ENCODE measurements at places on chromosomes 7 and 10. TPM values are rescaled to one million over a fixed set of nuclear protein-coding genes. Genes with fewer than 3 reads are reported as not detected.

- peak; percentile 62 for DNase-seq
Observed at GRCh38 chr10:102426803-102427287, 5.5 kb downstream of the CUEDC2 start.

GRCh38 chr7:15305002-15305600 is 256.7 kb downstream of the AGMO start:
- DNase-seq, result peak; percentile 23

DNA sequence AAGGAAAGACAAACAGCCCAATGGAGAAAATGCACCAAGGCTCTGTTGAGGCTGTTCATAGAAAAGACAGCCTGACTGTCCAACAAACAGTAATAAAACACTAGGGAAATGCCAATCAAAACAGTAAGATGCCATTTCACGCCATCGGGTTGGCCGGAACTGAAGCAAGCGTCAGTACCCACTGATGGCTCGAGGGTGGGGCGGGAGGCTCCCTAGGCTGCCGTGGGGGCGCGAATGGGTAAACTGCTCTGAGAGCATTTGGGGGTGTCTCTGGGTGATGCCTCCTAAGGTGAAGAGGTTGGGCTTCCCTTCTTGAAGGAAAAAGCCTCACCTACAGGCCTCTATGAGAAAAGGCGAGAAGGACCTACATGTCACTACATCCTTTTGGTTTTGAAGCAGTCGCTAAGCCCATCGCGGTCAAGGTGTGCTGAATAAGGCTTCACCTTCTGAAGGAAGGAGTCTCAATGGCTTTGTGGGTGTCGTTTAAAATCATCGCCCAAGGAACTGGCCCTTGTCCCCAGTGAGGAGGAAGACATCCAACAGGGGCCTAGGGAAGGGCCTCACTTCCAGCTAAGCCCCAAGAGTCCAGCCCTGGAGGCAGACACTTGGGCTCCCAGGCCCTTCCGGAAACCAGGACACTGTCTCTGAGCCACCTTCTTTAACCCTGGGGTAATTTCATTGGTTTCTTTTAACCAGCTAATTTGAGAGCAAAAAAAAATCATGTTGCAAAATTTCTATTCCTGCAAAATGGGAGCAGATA is 98.5 kb upstream of the PPP2R2D start:
- DNase-seq, result no peak

GRCh38 chr7:49852619-49853462 is 79.4 kb downstream of the VWC2 start:
- DNase-seq, result peak; percentile 24

DNA sequence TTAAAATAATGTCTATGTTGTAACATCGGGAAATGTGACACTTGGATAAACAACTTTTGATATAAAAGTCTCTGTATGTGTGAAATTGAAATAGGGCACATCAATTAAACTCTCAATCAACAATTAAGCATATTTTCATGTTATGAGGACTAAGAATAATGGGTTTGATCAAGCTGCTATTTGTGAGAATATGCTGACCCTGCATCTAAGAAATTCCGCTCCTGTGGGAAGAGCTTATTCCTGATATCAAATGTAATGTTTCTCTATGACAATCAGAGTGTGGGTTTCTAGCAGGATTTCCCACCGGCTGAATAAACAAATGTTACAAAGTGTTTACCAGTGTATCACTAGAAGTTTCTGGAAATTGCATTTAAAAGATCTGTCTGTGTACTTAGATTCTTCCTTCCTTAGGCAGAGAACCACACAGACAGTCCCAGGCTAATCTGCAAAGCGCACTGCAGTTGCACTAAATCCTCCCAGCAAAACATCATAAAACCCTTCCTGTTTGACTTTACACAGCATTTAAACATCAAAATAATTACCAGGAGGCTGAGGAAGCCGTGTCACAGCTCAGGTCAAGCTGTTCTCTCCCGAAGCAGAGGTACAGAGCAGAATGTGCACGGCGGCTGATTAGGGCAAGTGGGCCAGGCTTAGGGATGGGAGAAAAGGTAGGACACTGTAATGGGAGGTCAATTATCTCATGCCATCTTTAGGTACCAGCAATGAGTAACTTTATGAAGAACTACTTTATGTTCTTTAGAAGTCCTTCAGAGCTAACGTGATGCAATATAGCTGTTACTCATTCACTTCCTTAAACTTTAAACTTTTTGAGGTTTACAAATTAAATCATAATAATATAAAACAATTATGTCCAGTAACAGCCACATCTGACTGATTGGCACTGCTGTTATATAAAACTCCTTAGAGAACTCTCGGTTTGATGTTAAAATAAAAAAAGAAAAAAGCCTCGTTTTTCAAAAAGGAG is 109.1 kb upstream of the CTTNBP2 start:
- DNase-seq, result no peak

GRCh38 chr10:55519264-55519663 is 718.2 kb upstream of the PCDH15 start:
- DNase-seq, result no peak

GRCh38 chr7:33869176-33869575 is 36.2 kb upstream of the BMPER start:
- DNase-seq, result no peak

- no peak for DNase-seq
Observed at GRCh38 chr10:79436066-79436849, 9.2 kb downstream of the ZCCHC24 start.

- peak; percentile 35 for DNase-seq
Observed at GRCh38 chr7:151423226-151423625, 13.4 kb upstream of the WDR86 start.

- DNase-seq, result no peak
Observed at GRCh38 chr10:26727005-26727404, 29.5 kb downstream of the PDSS1 start.

GRCh38 chr10:37638569-37638968 is 218.8 kb downstream of the ZNF248 start:
- no peak for DNase-seq

DNA sequence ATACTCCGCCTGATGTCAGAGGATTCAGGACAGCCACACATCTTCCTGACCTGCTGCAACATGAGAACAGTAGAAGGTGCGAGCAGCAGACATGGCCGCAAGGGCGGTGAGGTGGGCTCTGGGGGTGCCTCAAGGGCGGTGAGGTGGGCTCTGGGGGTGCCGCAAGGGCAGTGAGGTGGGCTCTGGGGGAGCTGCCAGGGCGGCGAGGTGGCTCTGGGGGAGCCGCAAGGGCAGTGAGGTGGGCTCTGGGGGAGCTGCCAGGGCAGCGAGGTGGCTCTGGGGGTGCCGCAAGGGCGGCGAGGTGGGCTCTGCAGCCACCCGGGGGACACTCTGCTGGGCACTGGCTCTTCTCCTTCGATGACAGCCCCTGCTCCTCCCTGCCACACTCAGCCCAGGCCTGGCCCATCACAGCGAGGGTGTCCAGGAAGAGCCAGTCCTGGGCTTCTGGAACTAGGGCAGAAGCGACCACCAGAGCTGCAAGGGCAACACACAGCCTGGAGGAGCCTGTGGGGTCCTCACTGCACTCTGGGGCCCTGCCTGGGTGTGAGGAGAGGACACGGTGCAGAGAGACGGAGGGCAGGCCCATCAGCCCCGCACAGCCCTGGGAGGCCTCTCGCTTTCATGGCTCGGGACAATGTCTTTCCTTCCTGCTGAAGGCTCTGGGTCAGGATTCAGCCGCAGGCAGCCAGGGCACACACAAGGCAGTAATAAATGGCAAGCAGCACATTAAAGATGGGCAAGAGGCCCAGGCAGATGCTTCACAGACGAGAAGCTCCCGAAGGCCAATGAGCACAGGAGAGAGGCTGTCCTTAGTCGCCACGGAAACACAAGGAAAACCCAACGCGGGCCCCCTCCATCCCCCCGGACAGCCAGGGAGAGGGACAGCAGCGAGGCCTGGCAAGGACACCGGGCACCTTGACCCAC is 42.5 kb downstream of the STK32C start:
- DNase-seq, result peak; percentile 48

GRCh38 chr7:47682874-47683273 is 101.0 kb upstream of the TNS3 start:
- no peak for DNase-seq

DNA sequence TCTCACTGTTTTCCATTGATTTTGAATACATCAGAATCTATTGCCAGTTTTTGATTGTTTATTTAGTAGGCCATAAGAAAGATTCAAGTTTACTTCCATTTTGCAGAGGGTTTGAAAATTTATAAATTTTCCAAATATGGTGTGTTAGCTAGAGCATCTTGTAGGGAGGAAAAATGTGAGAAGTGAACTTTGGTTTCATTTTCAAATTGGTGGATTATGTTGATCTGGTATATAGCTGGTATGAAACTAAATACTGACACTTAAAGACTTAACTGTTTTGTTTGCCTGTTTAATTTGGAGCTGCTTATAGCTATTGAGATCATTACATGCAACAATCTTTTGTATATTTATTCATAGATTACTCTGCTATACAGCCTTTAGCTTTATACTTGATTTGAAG is 108.1 kb downstream of the ADAM22 start:
- no peak for DNase-seq

DNA sequence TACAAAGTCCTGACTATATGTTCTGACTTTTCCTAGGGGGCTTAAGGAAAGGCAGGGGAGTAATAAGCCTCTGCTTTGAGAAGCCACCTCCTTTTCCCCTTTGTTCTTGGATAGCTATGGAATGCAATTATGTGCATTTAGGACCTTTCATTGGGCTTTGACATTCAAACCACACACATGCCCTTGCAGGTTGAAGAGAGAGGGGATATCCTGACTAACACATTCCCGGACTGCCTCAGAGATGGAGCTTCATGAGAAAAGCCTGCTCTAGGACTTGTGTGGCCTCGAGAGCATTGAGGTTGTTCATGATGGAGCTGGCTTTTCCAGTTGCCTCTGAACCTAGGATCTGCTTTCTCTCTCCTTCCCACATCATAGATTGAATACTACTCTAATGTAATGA is 694.5 kb downstream of the LRMDA start:
- DNase-seq, result peak; percentile 29

DNA sequence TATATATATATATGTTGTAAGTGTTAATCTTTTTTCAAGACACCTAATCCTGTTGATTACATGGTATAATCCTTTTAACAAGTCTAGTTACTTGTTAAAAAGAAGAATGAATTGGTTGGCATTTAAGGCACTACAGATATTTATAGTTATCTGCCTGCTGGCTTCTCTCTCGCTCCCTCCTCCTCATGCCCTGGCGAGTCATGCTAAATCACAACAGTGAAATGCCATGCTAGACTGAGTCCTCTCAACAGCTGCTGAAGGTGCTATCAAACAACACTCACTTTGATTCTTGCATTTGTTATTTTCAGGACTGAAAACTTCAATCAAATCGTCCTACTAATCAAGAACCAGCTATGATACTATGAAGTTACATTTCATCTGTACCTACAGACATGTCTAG is 15.4 kb downstream of the NRAP start:
- DNase-seq, result peak; percentile 2

DNA sequence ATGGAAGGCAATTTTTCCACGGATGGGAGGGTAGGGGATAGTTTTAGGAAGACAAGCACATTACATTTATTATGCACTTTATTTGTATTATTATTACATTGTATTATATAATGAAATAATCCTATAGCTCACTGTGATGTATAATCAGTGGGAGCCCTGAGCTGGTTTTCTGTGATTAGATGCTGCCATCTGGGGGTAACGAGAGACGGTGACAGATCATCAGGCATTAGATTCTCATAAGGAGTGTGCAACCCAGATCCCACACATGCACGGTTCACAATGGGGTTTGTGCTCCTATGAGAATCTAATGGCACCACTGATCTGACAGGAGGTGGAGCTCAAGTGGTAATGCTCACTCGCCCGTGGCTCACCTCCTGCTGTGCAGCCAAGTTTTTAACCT is 103.9 kb upstream of the STK17A start:
- DNase-seq, result no peak

DNA sequence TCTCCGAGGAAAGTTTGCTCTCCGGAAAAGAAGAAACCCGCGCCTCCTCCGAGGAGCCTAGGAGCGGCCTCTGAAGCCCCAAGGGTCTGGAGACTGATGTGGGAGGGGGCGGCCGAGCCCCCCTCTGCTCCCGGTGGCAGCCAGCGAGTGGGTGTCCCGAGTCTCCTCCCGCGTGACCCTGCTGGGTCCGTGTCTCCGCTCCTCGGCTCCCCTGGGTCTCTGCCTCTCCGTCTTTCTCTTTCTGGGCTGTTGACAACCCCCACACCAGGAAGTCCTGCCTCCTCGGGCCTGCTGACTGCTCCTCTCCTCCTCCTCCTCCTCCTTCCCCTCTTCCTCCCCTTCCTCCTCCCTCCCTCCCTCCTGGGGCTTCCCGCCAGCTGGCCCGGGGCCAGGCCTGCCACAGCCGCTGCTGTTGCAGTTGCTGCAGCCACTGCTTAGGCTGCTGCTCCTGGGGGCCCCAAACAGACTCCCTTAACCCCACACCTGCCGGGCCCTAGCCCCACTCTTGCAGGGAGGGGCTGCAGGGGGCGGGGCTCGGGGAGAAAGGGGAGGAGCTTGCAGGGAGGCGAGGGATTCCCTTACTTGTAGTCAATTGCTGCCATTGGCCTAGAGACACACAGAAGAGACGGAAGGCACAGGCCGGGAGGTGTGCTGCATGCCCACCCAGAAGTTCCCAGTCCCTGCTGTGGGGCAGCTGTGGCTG is at the start of gene TSC22D4:
Gene TSC22D4 (minus strand): TSS at position 257 of the 703 bp plus-strand sequence. CDS start 1,176 bp downstream, outside the sequence.
- DNase-seq, result peak; percentile 94

DNA sequence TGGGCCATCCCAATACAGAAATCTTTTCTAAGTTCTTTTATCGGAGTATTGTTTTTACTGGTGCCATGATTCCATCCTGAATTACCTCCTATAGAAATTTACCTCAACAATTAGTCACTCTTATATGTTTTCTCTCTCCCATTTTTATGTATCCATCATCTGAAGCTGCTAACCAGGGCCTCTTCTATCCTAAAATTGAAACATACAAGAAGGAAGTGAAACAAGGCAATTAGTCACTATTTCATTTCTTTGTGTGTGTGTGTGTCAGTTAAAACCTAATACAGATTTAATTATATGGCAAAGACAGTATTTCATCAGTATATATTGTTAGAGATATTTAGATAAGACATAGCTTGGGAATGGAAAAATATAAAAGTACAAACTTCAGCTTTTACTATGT is 148.4 kb upstream of the AHR start:
- no peak for DNase-seq

DNA sequence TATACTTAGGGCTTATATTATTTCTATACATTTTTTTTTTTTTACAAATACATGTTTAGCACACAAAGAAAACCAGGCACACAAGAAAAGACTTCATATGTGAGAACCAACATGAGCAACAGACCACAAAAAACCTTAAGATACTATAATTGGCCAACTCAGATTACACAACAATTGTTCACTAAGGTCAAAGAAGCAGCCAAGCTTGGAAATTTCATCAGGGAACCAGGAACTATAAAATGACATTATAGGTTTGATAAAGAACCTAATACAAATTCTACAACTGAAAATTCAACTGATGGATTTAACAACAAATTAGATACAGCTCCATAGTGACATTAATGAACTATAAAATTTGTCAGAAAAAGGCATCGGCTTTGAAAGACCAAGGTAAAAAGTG is 4.4 kb upstream of the LUC7L2 start:
- no peak for DNase-seq

Gene ASB10
- not detected for total RNA-seq

Gene ACTA2
- total RNA-seq, result 78.4 TPM

Gene HTR7
- 0.77 TPM for total RNA-seq

Gene INMT
- 75.8 TPM for total RNA-seq

Gene SEMA4G
- 1.8 TPM for total RNA-seq

Gene CAMK2B
- 0.26 TPM for total RNA-seq

Gene ACSM6
- total RNA-seq, result not detected

Gene PRR15
- total RNA-seq, result not detected

Gene ZNF727
- total RNA-seq, result 6.4 TPM

Gene ABCB1
- total RNA-seq, result 0.77 TPM

Gene NPFFR1
- not detected for total RNA-seq
